ENCODE measurements at places on chromosomes 7 and 10. TPM values are rescaled to one million over a fixed set of nuclear protein-coding genes. Genes with fewer than 3 reads are reported as not detected.
A peak's percentile ranks its signal among the peaks of the same experiment; 100 is the strongest.

DNA sequence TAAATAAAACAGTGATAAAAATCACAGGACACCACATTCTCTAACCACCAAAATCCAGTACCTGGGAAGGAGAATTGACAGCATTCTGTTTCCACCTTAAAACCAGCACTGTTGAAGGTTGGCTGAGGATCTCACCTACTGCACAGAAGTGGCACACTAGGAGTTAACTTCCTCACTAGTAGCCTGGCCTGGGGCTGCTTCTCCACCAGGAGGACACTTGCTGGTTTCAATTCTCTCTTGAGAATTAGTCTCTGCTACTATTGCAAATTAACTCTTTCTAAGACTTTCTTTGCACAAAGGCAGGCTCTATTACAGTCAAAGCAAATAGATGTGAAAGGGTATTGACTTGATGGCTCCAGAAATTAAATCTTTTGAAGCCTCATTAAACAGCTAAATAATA lies 2.3 kb upstream of the CTTNBP2 start:
- DNase-seq, result peak; percentile 52

LAMTOR4 gene
- total RNA-seq, result 90.5 TPM

DNA sequence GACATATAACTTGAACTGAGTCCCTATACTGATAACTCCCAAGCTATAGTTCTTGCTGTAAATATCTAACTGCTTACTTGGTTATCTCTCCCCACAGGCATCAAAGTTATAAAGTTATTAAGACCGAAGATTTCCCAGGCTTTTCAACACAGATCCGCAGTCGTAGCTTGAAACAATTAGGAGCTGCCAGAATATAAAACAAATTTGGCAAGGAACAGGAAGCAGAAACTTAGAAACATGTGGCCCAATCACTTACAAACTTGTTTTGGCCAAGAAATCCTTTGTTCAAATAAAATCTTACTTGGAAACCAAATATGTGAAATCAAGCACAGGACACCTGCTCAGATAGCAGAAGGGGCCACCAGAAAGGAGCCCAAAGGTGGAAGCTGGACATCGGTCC lies 9.0 kb downstream of the SLC16A12 start:
- DNase-seq, result no peak

DNA sequence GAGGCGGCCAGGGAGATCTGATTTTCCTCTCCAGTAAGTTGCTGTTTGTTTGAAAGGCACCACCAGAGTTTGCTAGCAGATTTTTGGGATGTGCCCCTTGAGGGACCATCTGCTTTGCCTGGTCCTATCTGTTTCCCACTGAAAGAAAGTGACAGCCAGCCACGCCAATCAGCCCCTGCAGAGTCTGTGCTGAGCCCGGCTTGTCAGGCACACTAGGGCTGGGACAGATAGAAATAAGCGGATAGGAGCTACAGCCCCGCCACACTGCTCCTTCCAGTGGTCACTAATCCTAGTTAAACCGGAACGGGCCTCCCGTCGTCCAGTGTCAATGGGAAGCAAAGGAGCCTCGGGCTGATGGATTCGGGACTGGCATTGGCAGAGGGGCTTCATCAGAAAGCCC lies 161.9 kb upstream of the PRR15 start:
- DNase-seq, result no peak

DNA sequence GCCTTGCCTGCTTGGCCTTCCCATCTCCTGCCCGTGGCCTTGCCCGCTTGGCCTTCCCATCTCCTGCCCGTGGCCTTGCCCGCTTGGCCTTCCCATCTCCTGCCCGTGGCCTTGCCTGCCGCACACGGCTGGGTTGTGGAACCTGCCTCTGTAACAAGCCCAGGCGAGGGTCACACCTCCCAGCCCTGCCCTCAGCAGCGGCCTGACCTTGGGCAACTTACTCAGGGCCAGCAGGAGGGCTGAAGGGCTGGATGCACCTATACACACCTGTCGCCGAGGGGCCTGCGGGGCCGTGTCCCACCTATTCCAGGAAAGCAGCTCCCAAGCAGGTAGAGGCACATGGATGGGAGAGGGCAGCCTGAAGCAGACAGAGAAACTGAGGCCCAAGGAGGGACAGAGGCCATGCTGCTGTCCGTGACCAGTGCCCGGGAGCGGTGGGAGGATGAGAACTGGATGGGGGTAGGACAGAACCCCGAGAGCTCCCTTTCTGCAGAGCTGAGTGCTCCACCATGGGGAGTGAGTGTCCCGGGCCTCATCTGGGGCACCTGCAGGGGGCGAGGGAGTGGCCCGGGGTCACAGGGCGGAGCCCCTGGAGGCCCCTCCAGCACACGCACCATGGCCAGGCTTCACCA lies 277.6 kb downstream of the ELFN1 start:
- no peak for DNase-seq

LRRD1 gene
- 0.08 TPM for total RNA-seq

GRCh38 chr7:11236680-11237079 lies 263.0 kb downstream of the PHF14 start:
- no peak for DNase-seq

DNA sequence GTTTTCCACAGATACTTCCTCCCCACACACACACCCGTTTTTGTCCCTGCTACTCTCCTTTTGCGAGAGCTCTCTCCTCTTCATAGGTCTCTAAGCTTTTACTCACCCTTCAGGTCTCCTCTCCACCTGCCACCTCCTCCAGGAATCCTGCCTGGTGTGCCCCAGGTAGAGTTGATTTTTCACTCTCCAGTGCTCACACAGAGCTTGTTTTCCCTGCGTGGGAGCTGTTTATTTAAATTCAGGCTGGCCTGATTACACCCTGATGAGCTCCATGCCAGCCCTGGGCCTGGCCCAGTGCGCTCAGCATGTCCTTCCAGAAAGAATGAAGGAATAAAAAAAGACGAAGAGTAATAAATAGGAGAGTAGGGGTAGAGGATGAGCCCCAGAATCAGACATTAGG lies 7.5 kb upstream of the CLDN4 start:
- DNase-seq, result no peak

DNA sequence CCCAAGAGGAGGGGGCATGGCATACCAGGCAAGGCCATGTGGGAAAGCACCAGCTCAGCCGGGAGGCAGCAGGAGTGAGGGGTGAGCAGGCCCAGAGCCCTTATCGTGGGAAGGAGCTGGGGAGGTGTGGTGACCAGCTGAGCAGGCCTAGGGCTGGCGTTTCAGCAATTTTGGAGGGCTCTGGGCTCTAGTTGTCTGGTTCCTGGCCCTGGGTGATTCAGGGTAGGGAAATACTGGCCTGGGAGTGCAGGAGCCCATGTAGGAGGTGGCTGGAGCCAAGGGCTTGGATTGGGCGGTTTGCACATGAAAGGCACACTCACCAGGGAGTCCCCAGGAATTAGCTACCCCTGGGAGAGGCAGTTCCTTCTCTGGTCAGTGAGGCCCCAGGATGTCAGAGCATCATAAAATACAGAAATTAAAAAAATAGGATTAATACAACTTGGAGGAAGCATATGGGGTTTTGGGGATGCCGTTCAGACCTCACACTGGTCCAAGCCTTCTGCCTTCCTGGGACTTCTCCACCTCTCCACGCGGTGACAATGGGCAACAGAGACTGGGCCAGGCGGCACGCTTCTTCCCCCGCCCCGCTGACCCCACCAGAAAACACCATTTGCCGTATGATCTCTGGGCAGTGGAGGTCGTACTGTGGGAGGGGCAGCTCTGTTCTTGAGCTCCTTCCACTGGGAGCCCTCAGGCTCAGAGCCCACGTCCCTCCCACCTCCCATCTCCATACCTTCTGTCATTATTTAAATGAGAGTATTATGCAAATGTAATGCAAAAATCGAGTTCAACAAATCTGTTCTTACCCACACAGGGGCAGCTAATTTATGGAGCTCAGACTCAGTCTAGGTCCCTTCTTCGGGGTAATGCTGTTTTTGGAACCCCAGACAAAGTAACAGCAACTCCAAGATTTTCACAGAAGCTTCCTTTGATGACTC lies 133.0 kb upstream of the FAM20C start:
- no peak for DNase-seq

GRCh38 chr10:63396133-63396761 lies 69.5 kb downstream of the JMJD1C start:
- no peak for DNase-seq

SLC39A12 gene
- not detected for total RNA-seq

DNA sequence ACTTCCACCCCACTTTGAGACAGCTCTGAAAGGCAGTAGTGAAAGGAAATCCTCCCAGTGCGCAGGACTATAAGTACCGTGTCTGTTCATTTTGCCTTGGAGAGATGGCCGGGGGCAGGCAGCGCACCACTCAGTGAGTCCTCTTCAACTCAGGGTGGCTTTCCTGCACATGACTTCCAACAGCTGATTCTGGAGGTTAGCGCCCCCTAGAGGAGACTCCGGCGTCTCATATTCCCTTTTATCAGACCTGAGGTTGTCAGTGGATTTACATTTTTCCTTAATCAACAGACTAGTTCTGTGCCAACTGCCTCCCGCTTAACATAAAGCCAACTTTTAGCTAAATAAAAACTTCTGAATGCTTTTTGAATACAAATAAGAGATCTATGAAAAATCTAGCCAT lies 101.0 kb downstream of the HERPUD2 start:
- no peak for DNase-seq

DNA sequence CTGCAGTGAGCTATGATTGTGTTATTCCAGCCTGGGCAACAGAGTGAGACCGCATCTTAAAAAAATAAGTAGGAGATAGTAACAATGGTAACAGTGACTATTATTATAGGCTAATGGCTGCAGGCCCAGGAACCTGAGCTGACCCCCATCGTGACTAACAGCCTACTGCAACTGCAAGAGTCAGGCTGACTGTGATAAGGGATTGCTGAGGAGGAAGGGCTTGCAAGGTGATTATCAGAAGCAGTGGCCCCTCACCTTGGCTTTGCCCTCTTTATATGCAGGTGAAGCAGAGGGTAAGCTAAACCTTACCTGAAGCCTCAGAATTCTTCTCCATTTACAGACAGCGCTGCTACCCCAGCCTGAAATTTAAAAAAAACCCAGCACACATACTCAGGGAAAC lies 83.9 kb upstream of the SDK1 start:
- peak; percentile 38 for DNase-seq

DNA sequence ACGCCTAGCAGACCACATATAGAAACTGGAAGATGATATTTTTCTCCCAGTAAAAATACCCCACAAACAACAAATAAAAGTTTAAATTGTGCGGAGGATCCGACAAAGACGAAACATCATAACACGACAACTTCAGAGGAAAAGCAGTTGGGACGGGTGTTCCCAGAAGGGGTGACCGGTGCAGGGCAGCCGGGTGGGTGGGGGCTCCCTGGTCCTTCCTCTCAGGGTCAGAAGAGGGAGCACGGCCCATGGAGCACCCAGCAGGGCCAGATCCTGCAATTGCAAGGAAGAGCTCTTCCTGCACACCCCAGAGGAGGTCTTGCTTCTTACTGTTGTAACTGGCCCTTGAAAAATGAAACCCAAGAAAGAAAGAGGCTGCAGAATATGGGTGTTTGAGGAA lies 608.5 kb upstream of the MKI67 start:
- no peak for DNase-seq

GRCh38 chr7:12954380-12955033 lies 267.1 kb downstream of the ARL4A start:
- DNase-seq, result no peak

C10orf105 gene
- not detected for total RNA-seq

DNA sequence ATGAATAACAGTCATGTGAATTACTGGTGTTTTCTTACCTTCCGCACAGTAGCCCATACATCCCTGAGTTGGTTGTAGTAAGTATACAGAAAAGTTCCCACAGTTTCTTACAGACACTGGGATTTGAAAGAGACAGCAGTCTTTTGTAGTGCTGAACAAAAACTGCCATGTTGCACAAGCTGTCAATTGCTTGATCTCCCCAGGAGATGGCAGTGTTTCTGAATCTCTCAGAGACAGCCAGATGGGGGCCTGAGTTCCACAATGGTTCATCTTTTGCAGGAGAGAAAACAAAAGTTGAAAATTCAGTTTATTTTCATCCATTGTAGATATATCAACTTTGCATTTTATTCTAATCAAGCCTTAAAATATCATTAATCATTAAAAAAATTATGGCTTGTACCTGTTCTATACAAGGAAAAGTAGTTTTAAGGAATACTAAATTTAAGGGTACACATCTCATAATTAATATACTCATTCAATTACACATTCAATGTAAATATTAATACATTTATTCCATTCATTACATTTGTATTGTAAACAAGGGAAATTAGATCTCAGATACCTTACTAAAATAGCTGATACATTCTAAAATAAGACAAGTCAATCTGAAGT lies 14.5 kb downstream of the VWDE start:
- DNase-seq, result peak; percentile 79

- DNase-seq, result no peak
Measured at GRCh38 chr7:15085366-15085765, 182.8 kb upstream of the DGKB start.

DNA sequence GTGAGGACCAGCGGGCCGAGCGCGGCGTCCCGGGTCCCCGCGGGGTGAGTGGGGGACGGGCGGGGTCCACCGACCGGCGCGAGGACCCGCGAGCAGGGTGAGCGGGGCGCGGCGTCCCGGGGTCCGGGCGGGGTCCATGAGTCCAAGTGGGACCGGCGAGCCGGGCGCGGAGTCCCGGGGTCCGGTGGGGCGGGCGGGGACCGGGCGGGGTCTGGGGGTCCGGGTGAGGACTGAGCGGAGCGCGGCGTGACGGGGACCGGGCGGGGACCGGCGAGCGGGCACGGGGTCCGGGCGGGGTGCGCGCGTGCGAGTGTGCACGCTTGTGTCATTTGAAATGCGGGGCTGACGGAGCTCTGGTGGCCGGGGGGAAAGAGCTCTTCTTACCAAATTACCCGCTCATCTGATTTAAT lies 765 bp downstream of the CELF2 start:
- peak; percentile 20 for DNase-seq

- DNase-seq, result no peak
Measured at GRCh38 chr10:69065406-69066361, 22.2 kb upstream of the SRGN start.

MICALL2 gene
- total RNA-seq, result 16.4 TPM

DNA sequence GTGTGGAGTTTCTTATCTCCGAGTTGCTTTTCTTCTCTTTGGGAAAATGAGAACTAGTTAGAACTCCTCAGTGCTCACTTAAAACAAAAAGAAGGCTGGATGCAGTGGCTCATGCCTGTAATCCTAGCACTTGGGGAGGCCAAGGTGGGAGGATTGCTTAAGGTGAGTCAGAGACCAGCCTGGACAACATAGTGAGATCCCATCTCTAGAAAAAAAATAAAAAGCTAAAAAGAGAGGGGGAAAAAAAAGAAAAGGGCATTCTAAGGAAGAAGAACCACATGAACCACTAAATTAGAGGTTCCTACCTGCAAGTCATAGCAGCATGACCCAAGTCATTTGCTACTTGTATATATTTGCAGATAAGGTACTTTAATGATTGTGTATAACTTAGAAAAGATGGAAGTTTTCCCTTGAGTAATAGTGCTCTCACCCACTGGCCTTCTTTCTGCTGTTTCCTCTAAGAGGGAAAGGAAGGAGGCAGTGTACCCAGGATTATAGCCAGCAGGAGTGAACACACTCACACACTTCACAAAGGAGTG lies 87.8 kb downstream of the CCDC71L start:
- DNase-seq, result no peak

- DNase-seq, result no peak
Measured at GRCh38 chr7:30503274-30504212, 1.1 kb downstream of the GGCT start.

GRCh38 chr10:62352356-62352970 lies 21.7 kb upstream of the ZNF365 start:
- DNase-seq, result no peak

- DNase-seq, result no peak
Measured at GRCh38 chr10:21246178-21246577, 279.3 kb downstream of the SKIDA1 start.

VWA2 gene
- total RNA-seq, result 12.3 TPM

- peak; percentile 27 for DNase-seq
Measured at GRCh38 chr7:142939226-142939910, at the start of gene LLCFC1. Gene LLCFC1, plus strand, starts transcription at chr7:142939484. Its CDS starts 138 bp downstream, at chr7:142939622.

CCDC3 gene
- total RNA-seq, result 13.6 TPM
